Body of pancreas (tissue), 4 donors: ENCODE measurements at places on chromosomes 1 and 21. TPM values are rescaled to one million over a fixed set of nuclear protein-coding genes. Genes with fewer than 3 reads are reported as not detected.

DNA sequence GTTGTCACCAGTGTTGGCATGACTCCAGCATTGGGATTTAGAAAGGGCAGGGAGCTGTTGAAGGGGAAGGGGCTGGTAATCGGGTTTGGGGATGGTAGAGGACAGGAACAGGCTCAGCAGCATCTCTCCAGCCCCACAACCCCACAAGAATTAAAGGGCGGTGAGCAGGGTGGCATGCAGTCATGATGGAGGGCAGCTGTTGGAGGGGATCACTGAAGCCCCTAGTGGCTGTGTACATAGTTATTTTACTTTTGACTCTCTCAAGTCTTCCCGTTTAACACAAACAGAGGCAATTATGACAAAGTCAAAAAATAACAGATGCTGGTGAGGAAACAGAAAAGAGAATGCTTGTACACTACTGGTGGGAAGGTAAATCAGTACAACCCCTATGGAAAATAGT, 213.8 kb downstream of the URB2 start:
- no peak for DNase-seq

DNA sequence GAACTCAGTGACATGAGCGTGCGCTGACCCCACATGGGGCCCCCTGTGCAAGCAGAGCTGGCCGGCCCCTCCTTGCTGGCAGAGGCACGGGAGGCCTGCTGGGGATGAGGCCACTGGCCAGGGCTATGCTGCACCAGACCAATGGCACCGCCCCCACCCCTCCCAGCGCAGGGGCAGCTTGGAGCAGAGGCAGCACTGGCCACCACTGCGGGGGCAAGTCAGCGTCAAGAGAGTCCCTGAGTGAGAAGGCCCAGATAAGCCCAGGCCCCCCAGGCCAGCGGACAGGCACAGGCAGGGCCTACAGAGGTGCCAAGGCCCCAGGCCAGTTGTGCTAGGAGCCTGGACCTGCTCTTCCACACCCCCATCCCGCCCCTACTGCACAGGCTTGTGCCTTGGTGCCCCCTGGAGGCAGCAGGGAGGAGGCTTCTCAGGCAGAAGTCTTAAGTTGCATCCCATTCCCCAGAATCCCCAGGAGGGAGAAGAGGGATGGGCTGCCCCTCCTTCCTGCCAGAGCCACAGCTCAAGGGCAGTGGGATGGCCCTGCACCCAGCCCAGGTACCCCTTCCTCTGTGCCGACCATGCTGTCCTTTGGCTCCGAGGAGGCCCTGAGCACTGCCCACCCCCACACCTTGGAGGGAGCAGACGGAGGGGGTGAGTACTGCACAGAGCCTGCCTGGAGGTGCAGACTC, 35.8 kb downstream of the EPHX1 start:
- DNase-seq: peak; percentile 85

DNA sequence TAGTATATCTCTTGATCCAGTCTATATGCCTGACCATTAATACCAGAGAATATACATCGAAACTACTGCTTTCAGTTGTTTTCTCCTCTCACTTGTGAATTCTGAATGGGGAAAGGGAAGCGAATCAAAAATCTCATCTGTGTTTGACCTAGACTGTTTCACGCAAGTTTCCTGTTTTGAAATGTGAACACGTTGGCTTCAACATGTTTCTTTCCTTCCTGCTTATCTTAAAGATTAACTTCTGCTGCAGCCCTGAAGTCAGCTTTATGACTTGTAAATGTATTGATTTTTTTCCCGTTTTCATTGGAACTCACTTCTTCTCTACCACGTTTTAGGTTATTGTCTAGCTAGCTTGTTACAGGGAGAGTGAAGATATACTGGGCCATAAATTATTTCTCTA, 49.9 kb downstream of the SNX27 start:
- peak; percentile 10 for DNase-seq

DNA sequence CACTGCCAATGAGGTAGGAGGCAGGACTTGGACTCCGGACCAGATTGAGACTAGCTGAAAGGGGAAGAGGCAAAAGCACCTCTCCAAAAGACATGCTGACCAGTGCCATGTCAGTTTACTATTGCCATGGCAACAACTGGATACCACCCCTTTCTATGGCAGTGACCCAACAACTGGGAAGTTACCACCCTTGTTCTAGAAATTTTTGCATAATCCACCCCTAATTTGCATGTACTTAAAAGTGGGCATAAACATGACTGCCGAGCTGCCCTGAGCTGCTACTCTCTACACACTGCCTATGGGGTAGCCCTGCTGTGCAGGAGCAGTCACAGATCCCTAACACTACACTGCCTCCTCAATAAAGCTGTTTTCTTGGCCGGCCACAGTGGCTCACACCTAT, 19.0 kb upstream of the SLC6A9 start:
- no peak for DNase-seq

- no peak for DNase-seq
Observed at GRCh38 chr1:17544776-17545350, 5.4 kb downstream of the ARHGEF10L start.

DNA sequence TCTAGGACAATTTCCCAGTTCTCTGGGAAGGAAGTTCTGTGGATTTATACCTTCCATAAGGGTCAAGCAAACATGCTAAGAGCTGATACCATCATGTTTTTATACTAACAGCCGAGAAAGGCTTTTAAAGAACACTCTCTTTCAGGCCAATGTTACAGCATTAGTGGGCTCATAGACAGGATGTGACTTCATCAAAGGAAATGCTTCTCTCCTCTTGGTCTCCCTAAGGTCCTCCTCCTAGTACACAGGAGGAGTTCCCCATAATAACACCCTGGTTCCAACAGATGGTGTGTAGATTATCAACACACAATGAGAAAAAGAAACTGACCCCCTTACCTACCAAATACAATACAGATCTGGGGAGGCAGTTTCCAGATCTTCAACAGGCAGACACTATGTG, 26.7 kb upstream of the GLIS1 start:
- no peak for DNase-seq

- no peak for DNase-seq
Observed at GRCh38 chr1:23609971-23610370, 50.7 kb upstream of the ID3 start.

GRCh38 chr1:222275729-222276465, 272.0 kb downstream of the HHIPL2 start:
- peak; percentile 61 for DNase-seq

GRCh38 chr1:35931446-35932157, 697 bp downstream of the AGO3 start:
- peak; percentile 63 for DNase-seq

- DNase-seq: no peak
Observed at GRCh38 chr21:46217511-46218196, 10.9 kb downstream of the LSS start.

DNA sequence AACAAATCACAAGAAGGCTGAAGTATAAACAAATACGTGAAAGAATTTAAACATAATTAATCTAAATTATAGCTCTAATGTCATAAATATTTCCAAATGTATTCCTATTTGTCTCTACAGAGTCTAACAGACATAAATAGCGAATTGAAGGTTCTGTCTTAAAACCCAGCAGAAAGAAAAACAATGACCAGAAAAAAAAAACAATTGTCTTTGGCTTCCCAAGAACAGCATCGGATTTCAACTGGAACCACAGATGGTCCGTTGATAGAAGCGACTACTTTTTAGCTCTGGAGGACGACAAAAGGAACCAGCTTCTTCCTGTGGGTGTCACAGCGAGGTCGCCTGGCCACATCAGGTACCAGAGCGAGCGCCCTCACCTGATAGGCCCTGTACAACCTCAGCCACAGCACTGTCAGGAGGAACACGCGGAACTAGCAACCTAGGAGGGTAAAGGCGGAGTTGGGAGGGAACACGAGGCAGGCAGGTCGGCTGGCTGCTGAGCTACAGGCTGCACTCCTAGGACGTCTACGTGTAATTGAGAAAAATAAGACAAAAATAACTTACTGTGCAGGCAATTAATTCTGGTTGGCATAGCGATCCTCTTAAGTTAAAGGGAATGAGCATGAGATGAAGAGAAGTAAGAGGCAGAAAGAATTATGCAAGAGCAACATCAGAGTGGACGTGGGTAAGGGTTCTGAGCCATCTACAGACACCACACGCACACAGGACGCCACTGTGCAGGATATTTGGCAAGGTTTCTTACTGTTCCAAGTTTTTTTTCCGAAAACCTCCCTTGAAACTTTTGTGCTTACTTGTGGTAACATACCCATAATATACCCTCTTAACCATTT, 16.7 kb upstream of the PRDM15 start:
- DNase-seq: no peak

DNA sequence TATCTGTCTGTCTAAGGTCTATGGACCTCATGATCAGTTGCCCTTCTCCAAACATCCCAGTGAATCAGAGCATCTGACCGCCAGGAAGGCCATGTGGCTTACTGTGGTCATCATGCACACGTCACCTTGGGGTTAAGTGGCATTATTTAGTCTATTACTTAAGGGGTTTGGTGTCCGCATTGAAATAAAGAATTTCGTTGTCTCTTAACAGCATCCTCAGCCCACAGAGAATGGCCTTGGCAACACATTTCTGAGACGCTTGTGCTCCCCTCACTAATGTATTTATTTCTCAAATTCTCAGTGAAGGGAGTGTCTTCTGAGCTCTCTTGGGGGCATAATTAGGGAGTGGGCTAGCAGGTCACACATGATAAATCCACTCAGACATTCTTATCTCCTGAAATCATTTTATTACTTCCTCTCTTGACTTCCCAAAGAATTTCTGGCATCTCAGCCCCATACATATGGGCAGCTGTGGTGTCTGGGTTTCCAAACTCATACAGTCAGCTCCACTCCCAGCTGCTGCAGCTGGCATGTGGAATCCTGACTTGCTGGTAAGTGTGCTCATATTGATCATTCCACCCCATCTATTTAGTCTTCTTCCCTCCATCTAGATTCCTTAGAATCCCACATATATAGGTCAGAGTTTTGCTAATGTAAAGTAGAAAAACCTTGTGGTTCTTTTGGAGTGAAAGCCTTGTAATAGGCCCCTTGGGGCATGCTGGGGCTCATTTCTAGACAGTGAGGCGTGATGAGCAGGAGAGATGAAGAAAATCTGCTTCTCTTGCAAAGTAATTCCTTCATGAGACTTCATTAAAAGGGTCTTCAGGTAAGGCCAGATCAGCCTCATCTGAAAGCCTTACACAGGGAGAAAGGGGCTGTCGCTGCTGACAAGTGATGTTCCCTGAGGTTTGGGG, 110.5 kb downstream of the HHAT start:
- DNase-seq: no peak

DNA sequence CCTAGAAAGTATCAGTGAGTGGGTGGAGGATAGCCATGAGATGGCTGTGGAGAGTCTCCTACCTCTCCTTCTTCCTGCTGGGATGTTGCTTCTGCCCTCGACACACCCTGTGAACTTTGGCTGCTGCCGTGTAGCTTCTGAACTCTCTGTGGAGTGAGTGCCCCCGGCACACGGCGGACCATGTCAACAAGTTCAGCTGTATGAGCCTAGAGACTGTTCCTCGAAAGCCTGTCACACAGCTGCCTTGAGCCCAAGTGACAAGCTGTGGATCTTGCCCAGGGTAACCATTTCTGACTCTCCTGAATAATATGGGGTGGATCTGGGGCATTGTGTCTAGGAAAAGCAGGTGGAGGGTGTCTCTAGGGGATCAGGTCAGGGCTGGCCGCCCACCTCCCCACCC, 143.2 kb downstream of the NOS1AP start:
- no peak for DNase-seq

- DNase-seq: peak; percentile 44
Observed at GRCh38 chr1:90993245-90993644, 28.6 kb downstream of the ZNF644 start.

DNA sequence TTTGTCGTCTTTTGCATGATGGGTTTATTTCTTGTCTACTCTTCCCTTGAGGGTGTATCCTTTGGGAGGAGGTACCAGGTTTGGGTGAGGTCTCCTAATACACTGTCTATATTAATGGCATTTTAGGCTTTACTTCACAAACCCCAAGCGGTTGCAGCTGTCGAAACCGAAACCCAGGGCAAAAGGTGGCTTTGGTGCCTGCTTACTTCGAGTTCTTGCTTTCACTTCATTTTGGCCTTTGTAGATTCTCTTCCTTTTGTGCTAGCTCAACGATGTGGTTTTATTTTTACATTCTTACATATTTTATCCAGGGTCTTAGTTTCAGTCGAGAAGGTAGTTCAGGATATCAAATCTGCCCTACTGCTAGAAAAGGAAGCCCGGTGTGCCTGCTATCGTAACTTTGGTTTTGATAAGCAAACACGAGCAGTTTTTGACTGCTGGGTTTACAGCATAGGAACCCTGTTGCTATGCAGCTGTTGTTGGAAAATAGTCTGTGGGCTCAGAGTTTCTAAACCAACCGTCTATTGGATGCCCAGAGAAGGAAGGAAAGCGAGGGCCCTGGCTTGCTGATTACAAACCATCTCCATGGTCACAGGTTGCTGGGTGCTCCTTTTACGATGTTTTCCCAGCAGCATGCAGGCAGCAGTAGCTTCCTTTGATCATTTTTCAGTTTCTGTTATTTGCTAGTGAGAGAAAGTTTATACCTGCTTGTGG, 9.8 kb upstream of the TSPAN2 start:
- DNase-seq: peak; percentile 41

DNA sequence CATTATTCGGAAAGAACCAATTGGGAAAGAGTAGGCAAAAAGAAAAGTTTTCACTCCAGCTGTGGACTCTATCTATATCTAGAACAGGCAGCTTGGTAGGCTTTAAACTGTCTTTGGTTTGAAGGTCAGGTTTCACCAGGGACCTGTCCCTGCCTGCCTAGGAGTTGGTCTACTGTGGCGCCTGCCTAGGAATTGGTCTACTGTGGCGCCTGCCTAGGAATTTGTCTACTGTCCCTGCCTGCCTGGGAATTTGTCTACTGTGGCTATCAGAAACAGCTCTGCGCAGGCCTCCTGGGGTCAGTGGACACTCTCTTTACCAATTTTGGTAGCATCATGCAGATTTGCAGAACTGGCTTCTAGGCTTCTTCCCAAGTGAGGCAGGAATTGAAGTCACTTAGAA, 13.8 kb downstream of the USP25 start:
- no peak for DNase-seq

FCRL2 gene
- total RNA-seq: not detected

KIF2C gene
- total RNA-seq: not detected

ACTN2 gene
- 3.1 TPM for total RNA-seq

KLHDC8A gene
- 0.78 TPM for total RNA-seq

NGF gene
- 3.6 TPM for total RNA-seq

TFAP2E gene
- total RNA-seq: not detected

OR2L13 gene
- not detected for total RNA-seq

CRB1 gene
- total RNA-seq: 0.26 TPM

S100B gene
- total RNA-seq: 33.9 TPM

GLRX2 gene
- total RNA-seq: 2.6 TPM

CFHR4 gene
- not detected for total RNA-seq

RSPH1 gene
- total RNA-seq: 1.6 TPM

SLC45A3 gene
- 1.3 TPM for total RNA-seq
